CD4-positive, alpha-beta T cell treated with Interleukin-12 subunit alpha and Interleukin-12 subunit beta, for 1 hour (primary cell): ENCODE measurements at places on chromosomes 2 and 18.

GRCh38 chr18:9906481-9906880 lies 7.3 kb upstream of the VAPA start:
- DNase-seq = no peak

GRCh38 chr18:25349131-25349925 lies 2.6 kb downstream of the ZNF521 start:
- no peak for DNase-seq

- peak; percentile 42 for DNase-seq
Measured at GRCh38 chr2:172484253-172484652, 56.9 kb downstream of the ITGA6 start.

- DNase-seq = no peak
Measured at GRCh38 chr2:241897231-241897916, 27.8 kb downstream of the RTP5 start.

DNA sequence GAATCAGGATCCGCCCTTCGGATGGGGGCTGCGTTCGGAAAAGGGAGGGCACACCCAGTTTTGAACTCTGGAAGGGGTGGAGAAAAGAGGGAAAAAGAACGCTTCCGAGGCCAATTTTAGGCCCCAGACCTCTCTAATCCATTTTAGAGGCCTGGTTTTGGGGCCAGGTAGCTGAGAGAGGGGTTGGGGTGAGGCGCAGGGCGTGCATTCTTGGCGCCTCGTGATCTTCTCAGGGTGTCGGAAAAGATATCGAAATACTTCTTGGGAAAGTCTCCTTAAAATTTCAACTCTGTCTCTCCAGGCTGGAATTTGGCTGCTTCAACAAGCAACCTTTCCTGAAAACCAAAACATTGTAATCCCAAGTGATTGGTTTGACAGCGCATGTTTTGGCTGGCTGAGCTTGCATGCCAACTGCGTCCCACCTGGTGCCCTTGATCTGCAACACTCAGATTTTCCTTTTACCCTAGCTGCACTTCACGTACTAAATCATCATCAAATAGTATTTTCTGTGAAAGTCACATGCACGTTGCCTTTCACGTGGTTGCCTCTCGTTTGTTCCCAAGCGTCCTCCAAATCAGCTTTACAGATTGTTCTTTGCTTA lies 864 bp upstream of the XPO1 start:
- peak; percentile 45 for DNase-seq
